ENCODE measurements at places on chromosomes 7 and 10. TPM values are rescaled to one million over a fixed set of nuclear protein-coding genes. Genes with fewer than 3 reads are reported as not detected.

The PON3 gene
- 1.5 TPM for total RNA-seq

The CCL24 gene
- not detected for total RNA-seq

The INTS15 gene
- 21.4 TPM for total RNA-seq

The ASZ1 gene
- not detected for total RNA-seq

The NEUROD6 gene
- not detected for total RNA-seq

DNA sequence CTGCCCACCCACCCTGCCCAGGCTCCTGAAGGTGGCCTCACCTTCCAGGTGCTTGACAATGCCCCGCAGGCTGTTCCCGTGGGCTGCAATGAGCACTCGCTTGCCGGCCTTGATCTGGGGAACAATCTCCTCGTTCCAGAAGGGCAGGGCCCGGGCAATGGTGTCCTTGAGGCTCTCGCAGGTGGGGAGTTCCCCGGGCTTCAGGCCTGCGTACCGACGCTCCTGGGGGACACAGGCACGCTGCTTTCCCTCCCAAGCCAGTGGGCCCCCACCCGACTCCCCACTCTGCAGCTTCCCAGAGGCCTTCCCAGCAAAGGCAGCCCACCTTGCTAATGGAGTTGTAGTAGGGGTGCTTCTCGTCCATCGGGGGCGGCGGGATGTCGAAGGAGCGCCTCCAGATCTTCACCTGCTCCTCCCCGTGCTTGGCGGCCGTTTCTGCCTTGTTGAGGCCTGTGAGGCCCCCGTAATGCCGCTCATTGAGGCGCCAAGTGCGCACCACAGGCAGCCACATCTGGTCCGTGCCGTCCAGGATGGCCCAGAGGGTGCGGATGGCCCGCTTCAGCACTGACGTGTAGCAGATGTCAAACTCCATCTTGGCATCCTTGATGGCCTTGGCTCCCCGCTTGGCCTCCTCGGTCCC is 456 bp downstream of the PGAM2 start:
- no peak for DNase-seq

GRCh38 chr7:1487466-1487865 is 16.7 kb downstream of the INTS1 start:
- no peak for DNase-seq

GRCh38 chr7:105496521-105496920 is 25.6 kb downstream of the PUS7 start:
- no peak for DNase-seq

- peak; percentile 83 for DNase-seq
Measured at GRCh38 chr10:5609952-5610616, 56.3 kb downstream of the ASB13 start.

DNA sequence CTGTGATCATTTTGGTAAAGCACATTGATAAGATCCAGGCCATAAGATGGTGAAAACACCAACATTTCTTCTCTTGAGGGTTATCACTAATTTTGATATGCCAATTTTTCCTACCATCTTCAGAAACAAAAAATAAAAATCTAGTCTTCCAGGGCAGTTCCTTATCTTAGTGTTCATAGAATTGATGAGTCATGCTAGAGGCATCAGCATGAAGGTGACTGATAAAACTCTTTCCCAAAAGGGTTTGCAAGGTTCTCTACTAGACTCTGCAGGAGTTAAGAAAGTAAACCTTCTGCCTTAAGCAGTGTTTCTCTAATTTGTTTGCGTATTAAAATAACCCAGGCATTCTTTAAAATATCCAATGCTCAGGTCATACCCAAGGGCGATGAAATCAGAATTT is 483.1 kb upstream of the CNTNAP2 start:
- DNase-seq, result no peak

- no peak for DNase-seq
Measured at GRCh38 chr10:78494179-78494578, 460.5 kb downstream of the RPS24 start.

- DNase-seq, result no peak
Measured at GRCh38 chr10:89090756-89091445, 100.3 kb downstream of the FAS start.

DNA sequence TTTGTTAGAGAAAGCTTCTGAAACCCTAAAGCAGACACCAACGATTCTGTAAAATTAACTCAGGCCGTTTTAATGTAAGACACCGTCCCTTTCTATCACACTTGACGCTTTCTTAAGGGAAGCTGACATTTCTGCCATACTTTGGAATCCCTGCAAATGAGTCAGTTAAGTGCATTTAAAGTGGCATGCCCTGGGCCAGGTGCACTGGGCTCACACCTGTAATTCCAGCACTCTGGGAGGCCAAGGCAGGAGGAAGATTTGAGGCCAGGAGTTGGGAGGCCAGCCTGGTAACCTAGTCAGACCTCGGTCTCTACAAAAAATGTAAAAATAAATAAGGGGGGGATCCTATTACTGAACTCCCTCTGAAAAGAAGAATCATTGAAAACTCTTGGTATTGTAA is 4.4 kb downstream of the UBE2H start:
- DNase-seq, result no peak

DNA sequence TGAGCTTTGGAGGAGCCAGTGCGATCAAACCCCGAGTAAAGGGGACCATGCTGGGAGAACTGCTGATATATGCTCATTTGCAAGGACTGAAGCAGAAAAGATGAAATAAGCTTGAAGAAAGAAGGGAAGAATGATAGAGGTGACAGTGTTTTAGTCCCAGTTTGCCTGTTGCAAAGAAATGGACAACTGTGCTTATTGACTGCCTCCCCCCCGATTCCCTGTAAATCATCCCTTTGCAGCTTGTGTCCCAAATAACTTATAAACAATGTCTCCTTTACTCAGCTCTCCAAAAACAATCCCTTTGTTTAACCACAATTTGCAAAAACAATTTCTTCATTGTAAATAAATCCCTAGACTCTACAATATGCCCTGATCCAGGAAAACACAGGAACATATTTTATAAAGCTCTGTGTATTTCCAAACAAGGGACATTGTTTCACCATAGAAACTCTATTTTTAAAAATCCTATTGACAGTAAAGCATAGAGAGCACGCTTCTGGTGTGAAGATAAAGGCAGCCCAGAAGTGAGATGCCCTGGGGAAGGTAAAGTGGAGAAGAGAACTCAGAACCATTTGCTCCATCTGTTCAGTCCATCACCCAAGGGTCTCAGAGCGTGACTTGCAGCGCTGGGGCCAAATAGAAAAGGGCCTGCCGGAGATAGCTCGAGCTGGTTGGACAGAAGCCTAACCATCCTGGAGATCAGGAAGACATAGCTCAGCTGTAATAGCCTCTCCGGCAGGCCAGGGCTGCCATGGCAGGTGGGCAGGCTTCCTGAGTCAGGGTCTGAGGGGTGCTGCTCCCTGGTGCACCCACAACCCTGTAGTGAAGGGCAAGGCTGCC is 280.5 kb downstream of the WDR11 start:
- DNase-seq, result no peak

- no peak for DNase-seq
Measured at GRCh38 chr7:47226696-47227095, 355.2 kb downstream of the TNS3 start.

- DNase-seq, result no peak
Measured at GRCh38 chr10:82453678-82454293, 578.8 kb downstream of the NRG3 start.

- DNase-seq, result no peak
Measured at GRCh38 chr7:17183630-17184328, 114.7 kb upstream of the AHR start.

DNA sequence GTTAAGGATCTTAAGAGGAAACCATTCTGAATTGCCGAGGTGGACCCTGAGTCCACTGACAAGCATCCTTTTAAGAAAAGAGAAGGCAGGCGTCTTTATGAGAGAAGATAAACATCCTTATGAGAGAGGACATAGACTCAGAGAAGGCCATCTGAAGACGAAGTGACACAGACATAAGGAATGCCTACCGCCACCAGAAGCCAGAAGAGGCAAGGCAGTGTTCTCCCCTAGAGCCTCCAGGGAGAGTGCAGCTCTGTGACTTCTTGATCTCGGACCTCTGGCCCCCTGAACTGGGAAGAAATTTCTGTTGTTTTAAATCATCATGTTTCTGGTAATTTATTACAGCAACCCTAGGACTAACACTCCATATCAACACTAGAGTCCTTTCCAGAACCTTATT is 25.2 kb upstream of the ING3 start:
- DNase-seq, result no peak

DNA sequence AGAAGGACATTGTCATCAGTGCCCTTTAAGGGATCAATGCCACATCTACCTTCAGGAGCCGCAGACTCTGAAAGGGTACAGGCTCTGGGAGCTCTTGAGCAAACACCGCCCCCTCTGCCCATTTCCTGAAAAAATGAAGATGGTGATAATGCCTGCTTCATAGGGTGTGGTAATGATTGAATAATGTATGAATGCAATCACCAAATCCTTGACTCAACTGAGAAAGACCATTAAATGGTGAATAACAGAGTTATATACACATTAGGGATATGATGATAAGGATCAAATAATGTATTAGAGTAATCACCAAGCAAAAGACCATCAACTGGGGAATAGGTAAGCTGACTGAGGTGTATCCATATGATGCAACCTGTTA is 1.5 kb downstream of the FAM170B start:
- no peak for DNase-seq

- DNase-seq, result no peak
Measured at GRCh38 chr10:30510932-30511700, 77.1 kb downstream of the MAP3K8 start.

- DNase-seq, result no peak
Measured at GRCh38 chr10:132129431-132129830, 57.3 kb upstream of the DPYSL4 start.

GRCh38 chr10:117477211-117477947 is 65.2 kb upstream of the EMX2 start:
- DNase-seq, result no peak

DNA sequence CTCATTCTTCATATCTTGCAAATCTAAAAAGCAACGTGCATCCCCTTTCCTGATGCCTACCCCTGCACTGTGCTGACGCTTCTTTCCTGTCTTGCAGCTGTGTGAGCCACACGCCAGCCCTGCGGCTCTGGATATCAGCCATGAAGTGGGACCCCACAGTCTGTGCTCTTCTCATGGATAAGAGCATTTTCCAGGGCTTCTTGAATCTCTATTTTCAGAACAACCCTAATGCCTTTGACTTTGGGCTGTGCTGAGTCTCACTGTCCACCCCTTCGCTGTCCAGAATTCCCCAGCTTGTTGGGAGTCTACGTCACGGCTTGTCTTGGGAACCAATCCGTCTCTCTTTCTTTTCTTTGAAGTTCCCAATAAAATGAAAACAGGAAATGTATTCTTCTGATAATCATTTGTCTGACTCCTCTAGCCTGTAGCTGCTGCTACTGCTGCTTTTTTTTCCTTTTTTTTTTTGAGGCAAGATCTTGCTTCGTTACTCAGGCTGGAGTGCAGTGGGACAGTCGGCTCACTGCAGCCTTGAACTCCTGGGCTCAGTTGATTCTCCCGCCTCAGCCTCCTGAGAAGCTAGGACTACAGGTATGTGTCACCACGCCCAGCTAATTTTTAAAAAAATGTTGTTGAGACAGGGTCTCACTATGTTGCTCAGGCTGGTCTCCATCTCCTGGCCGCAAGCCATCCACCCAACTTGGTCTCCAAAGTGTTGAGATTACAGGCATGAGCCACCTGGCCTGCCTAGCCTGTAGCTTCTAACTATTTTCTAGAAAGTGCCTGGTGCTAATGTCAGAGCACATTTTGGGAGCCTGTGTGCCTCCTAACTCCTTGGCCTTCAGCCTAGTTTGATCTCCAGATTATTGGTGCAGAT is 30.3 kb downstream of the GSTO2 start:
- DNase-seq, result no peak

All from PC-9 (cell line).